ENCODE measurements at places on chromosomes 2 and 18.

DNA sequence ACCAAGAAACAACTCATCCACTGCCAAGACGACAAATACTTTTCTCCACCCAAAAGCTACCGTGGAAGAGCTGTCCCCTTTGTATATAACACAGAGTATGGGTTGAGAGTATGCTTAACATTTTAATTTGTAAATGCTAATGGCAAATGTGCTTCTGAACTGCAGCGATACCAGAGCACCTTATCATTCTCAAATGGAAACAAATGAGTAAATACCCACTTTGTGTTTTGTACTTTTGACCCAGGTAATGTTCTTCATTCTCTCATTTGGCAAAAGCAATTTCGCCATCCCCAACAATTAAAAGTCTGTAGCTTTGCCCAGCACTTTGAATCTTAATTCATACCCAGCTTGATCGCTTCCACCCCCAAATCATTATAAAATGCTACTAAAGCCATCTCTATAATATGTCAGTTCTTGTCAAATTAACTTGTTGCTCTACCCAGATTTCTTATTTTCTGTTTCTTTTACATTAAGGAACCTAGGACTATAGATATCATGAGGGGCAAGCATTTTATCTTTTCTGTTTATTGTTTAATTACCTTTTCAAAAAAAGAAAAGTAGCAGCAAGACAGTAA is 6.2 kb upstream of the POU3F3 start:
- no peak for DNase-seq

- DNase-seq, result no peak
These were observed 2.5 kb upstream of the HOXD4 start for GRCh38 chr2:176148751-176149421.

GRCh38 chr2:43675646-43676321 is 445 bp downstream of the C1GALT1C1L start:
- no peak for DNase-seq

DNA sequence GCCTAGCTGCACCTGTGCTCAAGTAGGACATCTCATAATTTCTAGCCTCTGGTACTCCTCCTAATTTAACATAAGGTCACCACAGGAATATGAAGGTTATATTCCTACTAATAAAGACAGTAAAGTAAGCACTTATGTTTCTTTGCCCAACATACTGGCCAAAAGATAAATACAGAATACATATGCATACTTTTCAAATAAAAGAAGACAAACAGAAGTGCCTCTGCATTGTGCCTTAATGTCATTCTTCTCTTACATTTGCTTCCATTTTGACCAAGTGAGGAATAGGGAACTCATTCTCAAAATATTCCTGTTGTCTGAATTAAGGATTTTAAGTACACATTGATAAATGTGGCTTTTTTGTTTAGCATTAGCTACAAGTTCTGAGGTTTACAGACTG is 5.6 kb downstream of the BCL11A start:
- DNase-seq, result no peak

DNA sequence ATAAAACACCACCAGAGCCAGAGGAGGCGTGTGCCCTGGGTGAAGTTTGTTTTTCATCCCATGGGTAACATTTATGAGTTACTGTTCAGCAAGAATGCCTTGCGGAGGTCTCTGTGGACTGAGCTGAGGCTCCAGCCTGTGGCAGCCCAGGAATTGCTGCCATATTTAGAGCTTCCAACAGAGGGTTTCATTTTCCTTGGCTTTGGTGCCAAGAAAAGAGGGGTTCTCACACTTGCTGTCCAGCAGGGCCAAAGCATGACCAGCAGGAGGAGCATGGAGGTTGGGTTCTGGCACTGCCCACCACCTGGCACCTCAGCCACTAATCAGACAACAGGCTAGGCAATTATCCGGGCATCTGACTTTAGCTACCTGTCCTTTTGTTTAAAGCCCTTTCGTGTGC is 36.7 kb downstream of the EPAS1 start:
- peak; percentile 10 for DNase-seq

DNA sequence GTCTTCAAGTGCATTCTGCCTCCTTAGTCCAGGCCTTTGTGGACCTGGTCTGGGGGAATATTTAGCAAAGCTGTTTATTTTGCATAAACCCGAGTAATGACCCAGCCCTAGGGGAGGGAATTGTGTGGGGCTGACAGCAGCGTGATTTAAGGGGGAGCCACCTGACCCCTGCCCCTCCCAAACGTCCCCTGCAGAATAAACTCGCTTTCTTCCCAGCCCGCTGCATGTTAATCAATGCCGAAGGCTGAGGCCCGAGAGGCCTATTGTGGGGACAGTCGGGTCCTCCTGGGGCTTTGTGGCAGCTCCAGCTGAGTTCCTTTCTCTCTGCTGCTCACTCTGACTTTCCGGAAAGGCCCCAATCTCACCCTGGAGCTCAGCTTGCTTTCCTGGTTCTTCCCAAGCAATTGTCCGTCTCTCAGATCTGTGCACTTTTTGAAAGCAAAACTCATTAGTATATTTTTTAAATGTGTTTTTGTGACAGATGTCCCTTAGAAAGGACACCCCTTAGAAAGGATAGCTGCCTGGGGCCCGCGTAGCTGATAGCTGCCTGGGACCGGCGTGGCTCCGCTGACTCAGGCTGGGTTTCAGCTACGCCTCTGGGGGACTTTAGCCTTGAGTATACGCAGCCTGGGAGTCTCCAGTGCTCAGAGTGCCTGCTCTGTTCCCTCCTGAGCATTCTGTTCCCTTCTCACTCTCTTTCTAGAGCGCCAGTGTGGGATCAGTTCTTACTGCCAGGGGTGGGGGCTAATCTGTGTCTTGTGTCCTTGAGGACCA is 158.3 kb downstream of the GLI2 start:
- DNase-seq, result no peak

GRCh38 chr18:79945118-79946042 is 6.1 kb downstream of the SLC66A2 start:
- DNase-seq, result no peak

DNA sequence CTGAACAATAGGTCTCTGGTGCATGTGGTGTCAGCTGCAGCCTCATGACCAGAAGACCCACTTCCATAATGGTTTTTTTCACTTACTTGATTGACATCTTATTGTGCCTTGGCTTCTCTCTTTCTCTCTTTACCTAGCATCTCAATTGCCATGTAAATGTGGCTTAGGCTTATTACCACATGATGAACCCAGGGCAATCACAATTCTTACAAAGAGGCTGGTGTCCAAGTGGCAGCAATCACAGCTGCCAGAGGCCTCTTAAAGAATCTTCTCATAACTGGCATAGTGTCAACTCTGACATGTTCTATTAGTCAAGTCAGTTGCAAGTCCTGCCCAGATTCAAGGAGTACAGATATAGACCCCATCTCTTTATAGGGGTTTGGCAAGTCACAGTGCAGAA is 1224.8 kb downstream of the SUCLG1 start:
- no peak for DNase-seq

DNA sequence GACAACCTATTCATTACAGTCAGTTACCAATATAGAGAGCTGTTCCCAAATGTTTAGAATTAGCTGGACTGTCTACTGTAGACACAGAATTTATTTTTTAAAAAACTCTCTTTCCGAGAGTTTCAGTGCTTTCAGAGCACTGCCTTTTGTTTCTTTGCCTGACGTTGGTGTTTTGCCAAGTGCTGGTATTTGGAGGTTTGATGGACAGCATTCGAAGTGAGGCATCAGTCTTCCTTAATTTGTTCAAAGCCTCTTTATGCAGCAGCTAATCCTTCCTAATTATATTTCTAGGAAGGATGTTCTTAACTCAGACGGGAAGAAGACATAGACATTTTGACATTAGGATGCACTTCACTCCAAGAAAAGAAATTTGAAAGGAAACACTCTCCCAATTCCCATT is 83.2 kb downstream of the LTBP1 start:
- DNase-seq, result no peak

GRCh38 chr2:71006323-71006722 is 11.7 kb upstream of the TEX261 start:
- no peak for DNase-seq

DNA sequence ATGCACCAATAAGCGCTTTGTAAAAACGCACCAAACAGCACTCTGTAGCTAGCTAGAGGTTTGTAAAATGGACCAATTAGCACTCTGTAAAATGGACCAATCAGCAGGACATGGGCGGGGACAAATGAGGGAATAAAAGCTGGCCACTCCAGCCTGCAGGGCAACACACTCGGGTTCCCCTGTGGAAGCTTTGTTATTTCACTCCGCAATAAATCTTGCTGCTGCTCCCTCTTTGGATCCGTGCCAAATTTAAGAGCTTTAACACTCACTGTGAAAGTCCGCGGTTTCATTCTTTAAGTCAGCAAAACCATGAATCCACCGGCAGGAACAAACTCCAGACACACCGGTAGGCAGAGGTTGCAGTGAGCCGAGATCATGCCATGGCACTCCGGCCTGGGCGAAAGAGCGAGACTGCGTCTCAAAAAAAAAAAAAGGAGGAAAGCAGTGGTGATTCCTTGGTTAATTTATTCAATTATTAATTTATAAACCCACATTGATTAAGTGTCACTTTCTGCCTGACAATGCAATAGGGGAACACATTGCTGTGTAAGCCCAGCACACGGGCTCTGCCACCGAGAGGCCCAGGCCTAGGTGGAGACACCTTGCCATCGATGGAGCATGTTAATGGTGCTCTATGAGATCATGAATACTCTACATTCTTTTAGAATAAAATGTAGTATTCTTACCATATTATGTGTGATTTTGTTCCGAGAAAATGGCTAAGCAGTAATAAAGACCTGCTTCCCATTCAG is 687.6 kb upstream of the HS6ST1 start:
- no peak for DNase-seq

DNA sequence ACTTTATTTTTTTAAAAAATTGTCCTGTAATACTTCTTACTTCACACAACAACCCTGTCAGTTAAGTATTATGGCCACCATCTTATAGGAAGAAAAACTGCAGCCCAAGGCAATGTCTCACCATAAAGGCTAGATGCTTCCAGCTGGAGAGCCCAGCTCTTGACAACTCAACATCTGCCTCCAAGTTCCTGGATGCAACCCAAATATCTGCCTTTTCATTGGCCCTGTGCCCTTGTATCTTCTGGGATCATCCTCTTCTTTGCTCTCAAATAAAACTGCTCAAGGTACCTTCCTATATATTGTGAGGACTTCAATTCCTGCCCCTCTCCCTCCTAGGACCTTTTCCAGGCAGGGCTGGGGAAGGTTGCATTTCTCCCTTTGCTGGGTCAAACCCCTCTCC is 69.5 kb downstream of the BIN1 start:
- DNase-seq, result no peak

DNA sequence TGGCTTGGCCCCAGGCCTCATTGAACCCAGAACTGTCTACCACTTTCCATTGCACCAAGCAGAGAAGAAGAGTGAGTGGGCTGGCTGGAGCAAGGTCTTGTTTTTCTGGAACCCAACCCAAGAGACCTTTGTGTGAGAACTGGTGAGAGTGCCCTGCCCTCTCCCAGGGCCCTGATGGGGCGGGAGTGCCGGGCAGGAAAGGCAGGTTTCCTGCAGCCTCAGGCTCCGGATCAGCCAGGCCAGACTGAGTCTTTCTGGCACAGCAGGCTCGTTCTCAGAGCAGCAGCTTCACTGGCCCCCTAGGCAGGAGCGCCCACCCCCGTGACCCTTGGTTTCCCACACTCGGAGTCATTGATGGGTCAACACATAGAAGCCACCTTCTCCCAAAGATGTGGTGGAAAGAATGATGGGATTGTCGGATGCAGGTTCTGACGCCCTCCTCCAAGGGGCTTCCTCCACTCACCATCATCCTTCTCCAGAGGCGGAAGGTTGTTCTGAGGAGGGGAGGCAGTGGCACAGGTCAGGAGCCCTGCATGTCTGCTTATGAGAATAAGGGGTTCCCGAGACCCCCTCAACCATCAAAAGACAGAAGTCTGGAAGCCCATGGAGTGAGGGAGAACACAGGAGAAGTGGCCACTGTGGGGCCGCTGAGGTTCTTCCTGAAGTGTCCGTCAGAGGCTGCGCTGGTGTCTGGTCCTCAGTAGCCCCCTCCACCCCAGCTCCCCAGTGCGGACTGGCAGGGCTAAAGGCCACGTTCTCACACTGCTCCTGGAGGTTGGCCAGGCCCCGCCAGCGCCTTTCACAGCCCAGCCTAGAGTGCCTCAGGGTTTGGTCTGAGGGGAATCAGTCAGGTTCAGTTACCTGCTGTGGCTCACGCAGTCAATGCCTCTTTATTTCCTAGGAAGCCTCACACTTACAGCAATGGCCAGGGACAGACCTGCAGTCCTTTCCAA is 62.8 kb upstream of the LAPTM4A start:
- no peak for DNase-seq

GRCh38 chr2:232310121-232310520 is 68.4 kb upstream of the ALPP start:
- DNase-seq, result no peak

GRCh38 chr2:200297989-200298388 is 8.5 kb upstream of the SPATS2L start:
- DNase-seq, result no peak

GRCh38 chr2:171227066-171227782 is 66.5 kb upstream of the TLK1 start:
- DNase-seq, result no peak

DNA sequence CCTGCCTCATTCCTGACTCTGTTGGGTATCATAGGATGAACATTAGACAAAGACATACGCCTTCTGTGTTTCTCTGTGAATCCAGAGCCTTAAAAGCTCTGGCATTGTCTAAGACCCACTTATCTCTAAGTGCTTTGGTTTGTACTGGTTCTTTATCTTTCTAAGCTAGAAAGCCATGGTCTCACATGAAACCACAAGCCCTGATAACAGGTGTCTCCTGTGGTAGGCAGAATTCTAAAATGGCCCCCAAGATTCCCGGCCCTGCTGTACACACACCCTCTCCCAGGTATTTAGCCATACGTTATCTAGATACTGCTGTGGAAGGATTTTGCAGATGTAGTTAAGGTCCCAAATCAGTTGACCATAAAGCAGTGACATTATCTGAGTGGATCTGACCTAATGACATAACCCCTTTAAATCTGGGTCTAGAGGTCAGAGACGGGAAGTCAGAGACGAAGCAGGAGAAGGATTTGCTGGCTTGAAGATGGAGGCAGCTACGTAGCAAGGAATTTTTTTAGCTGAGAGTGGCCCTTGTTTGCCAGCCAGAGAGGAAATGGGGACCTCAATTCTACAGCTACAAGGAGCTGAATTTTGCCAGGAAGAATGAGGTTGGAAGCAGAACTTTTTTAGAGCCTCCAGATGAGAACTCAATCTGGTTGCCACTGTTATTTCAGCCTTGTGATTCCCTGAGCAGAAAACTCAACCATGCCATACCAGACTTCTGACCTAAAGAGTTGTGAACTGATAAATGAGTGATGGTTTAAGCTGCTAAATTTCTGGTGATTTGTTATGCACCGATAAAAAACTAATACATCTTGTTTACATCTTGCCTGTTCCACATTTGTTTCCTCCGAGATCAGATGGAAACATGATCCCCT is 186.7 kb downstream of the CAMKMT start:
- no peak for DNase-seq

- no peak for DNase-seq
These were observed 151.7 kb downstream of the ANKRD44 start for GRCh38 chr2:197158591-197159550.

GRCh38 chr2:127735044-127735443 is 33.7 kb downstream of the SFT2D3 start:
- DNase-seq, result no peak
